ENCODE measurements at places on chromosomes 5 and 9.

- DNase-seq = no peak
Measured at GRCh38 chr9:1794547-1795270, 220.4 kb upstream of the SMARCA2 start.

DNA sequence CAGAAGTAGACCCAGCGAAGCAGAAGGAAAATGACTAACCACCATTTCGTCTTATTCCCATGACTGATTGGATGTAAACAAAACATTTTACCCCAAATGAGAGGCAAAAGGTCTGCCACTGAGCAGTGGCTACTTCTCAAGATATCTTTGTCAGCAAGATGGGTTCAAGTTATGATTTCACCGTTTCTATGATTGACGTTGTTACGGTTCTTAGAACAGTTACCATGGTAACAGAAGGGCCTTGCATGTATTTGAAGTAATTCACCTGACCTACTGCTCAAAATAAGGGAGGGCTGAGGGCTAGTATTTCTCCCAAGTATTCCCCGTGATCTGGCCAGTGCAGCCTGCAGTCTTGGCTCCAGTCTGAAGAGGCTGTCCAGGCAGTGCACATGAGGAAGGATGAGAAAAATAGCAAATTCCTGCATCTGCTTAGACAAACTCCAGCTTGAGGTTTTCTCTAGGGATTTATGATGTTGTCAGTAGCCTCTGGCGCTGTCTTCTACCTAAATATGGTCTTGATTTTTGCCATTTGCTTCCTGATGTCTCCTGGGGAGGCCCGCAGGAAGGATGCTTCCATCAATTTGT is 372.7 kb downstream of the TMEM38B start:
- DNase-seq = no peak

- no peak for DNase-seq
Measured at GRCh38 chr5:5335700-5336264, 86.7 kb upstream of the ICE1 start.

DNA sequence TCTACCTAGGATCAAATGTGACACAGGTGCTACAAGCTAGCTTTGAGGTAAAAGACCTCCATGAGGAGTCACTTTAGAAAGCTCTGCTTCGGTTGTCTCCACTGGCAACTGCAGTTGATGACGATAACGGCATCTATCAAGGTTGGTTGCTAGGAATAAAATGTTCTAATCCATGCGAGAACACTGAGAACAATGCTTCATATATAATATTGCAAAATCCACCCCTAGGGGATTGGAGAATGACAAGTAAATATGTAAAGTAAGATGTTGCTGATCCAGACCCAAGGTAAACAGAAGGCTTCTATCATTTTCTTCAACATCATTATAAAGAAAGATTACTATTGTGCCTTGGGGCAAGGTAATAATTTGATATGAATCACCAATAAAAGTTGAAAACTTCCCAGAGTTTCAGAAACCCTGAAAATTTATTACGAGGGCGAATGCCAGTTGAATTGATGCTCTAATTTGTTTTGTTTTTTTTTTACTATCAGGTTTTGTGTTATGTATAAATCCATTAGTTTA is 1003.4 kb downstream of the CDH18 start:
- no peak for DNase-seq

DNA sequence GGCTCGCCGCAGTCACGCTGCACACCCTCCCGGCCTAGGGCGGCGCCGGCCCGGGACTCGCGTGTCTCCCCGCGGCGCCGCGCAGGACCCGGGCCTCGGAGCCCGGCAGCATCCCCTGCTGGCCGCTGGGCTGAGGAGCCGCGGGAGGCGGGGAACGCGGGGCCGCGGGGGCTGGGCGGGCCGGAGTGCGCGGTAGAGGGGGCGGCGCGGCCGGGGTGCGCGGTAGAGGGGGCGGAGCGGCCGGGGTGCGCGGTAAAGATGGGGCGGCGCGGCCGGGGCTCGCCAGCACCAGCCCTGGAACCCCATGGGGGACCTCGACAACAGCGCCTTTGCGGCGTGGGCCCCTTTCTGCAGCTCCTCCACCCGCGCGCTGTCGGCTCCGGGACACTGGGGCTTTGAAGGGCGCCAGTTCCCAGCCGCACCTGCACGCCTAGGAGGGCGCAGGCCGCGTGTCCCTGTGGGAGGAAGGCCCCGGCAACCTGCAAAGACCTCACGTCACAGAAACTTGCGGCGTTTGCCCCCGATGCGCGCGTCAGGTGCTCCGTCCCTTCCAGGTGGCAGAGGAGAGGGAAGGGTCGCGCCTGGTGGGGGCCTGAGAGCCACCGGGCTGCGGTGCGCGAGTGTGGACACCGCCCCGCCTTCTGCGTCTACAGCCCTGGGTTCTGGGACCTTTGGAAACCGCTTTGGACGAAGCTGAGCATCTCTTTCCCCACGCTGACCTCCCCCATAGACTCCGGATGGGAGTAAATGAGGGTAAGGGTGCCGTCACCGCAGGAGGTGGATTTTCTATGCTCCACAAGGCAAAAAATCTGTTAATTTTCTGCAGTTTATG is 49.6 kb downstream of the NSUN2 start:
- DNase-seq = no peak

DNA sequence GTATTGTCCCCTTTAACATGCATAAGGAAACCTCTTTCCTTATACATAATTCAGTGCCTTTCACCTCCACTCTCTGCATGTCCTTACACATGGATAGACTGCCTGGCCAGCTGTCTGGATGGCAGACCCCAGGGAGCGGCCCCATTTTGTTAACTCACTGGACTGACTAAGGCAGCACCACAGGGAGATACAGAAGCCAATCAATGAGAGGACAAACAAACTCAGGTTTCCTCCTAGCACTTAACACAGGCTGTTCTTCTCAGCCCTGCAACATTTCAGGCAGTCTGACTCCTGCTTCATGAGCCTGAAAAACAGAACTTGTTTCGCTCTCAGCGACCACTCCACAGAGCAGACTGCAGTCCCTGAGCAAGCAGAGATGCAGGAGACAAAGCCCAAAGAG is 135.4 kb upstream of the RASEF start:
- DNase-seq = no peak

- DNase-seq = no peak
Measured at GRCh38 chr9:77616191-77616590, 31.9 kb downstream of the GNA14 start.

DNA sequence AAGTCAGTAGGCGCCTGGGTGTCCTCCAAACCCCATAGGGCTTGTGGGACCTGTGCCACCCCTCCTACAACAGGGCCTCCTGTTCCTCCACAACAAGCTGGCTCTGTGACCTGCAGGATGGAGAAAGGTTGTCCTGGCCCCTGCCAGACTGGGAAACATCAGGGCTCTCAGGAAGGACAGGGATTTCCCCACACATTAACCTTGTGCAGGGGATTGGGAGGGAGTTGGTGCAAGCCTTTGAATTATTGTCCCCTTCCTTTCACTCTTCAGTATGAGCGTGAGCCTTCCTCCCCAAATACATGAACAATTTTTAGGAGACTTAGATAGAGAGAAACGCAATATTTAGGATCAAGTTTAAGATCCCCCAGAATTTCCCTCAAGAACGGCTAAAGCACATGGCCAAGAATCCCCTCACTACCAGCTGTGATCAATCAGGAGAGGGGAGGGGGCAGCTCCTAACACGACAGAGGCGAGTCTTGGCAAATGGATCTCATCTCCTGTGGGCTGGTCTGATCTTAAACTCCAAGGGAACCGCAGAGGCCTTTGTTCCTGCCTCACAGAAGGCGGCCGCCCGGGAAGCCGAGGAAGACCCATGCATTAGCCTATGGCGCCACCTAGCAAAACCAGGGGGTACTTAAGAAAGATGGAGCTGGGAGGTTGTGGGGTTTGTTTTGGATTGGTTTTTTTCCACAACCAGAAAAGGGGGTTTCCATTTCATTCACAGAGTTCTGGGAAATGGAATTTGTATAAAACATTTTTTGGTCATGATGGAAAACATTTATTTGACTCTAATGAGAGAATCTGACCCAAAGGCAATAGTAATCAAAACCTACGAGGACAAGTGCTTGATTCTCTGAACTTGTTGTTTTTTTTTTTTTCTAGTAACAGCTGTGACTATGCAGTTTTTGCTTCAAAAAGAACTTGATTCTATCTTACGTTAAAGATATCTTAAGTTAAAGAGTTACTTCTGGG is 36.1 kb upstream of the OSMR start:
- peak; percentile 84 for DNase-seq

- no peak for DNase-seq
Measured at GRCh38 chr5:154461531-154461930, 15.7 kb downstream of the SAP30L start.

- no peak for DNase-seq
Measured at GRCh38 chr5:94853120-94853519, 234.7 kb downstream of the SLF1 start.

- no peak for DNase-seq
Measured at GRCh38 chr5:9930156-9930555, 300.0 kb upstream of the TAS2R1 start.

All from anterior cingulate cortex (tissue), 58 donors.